ENCODE measurements at places on chromosomes 11 and 22.

GRCh38 chr22:31629741-31630184 lies 32.3 kb downstream of the PISD start:
- no peak for DNase-seq

DNA sequence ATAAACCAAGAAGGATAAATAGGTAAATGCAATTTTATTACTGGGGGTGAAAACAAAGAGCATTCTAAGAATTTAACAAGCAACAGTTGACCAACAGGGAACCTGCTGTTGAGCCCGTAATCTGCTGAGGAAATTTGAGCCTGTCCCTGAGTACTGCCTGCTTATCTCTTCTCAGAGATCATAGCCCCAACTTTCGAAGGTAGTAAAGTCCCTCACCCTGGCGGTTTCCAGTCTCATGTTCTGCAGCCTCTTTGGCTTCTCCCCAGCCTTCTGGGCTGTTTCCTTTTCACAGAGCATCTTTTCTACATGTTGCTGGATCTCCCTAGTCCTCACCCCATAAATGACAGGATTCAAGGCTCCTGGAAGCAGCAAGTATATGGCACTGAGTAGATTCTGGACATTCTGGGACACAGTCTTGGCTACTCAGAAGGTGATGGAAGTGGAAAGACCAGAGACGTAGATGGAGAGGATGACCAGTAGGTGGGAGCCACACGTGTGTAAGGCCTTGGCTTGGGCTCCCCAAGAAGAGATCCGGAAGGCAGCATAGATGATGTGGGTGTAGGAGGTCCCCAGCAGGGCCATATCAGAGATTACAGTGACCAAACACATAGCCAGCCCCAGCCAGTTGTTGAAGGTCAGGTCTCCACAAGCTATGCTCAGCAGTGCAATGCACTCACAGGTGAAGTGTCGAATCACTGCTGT lies 51.6 kb downstream of the RRM1 start:
- DNase-seq, result no peak

- no peak for DNase-seq
Observed at GRCh38 chr11:98227278-98227677, 793.5 kb upstream of the CNTN5 start.

DNA sequence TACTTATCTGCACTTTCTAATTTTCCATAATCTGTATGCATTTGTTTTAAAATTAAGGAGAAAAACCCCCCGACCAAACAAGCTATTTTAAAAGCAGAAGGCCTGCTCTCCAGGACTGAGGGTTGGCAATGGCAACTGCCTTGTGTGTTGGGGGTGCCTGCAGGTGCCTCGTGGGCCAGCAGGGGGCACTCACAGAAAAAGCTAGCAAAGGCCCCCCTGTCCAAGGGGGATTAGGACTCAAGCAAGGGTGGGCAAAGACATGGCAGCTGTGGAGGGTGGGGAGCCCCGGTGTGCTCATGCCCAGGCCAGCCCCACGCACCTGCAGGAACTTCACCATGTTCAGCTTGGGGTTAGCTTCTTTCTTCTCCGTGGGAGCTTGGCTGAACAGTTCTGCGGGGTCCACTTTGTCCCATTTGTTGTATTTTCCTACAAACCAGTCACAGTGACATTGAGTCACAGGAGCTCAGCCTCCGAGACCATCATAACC lies 10.3 kb downstream of the TOP3B start:
- peak; percentile 84 for DNase-seq

DNA sequence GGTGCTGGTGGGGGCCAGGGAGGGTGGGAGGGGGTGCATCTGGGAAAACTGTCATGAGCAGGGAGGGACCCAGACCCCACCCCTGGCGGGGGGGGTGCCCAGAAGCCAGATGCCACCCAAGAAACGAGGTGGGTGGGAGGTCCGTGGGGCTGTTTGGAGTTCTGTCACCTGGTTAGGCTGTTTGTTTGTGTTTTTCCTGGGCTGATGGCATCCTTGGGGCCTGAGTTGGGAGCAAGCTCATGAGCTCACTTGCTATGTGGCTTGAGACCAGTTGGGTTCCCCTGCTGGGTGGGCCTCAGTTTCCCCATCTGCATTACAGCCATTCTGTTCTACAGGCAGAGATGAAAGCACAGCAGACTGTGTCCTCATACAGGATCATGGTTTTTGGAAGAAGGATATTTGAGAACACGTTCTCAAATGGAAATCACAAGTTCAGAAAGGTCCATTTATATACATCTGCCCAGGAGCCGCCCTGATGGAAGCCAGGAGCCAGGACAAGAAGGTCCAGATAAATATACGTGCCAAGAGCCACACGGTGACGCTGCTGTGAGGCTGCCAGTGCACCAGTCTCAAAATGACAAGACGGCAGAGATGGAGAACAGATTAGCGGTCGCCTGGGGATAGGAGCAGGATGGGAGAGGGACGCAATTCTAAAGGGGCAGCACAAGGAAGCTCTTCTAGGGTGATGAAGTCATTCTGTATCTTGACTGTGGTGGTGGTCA lies 312.9 kb downstream of the MN1 start:
- DNase-seq, result no peak

DNA sequence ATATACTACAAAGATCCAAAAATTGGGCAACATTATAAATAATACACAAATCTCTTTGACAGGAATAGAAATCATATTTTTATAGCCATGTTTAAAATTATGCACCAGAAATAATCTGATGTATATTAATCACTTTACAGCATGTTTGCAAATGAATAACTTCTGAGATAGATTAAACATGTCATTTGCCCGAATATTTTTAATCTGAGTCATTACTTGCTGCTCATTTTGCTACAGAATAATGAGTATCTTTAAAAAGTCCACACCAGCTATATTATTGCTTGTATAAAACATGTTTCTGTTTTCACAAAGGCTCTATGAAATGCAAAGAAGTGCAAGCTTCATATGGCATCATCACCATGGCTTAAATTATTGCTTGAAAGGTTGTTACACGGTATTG lies 336.8 kb downstream of the GUCY1A2 start:
- no peak for DNase-seq

GRCh38 chr11:119284344-119285157 lies 32.4 kb downstream of the MCAM start:
- DNase-seq, result peak; percentile 8

GRCh38 chr11:17573526-17573925 lies 26.5 kb downstream of the OTOG start:
- no peak for DNase-seq

GRCh38 chr11:119029340-119030028 lies 1.2 kb downstream of the SLC37A4 start:
- no peak for DNase-seq

DNA sequence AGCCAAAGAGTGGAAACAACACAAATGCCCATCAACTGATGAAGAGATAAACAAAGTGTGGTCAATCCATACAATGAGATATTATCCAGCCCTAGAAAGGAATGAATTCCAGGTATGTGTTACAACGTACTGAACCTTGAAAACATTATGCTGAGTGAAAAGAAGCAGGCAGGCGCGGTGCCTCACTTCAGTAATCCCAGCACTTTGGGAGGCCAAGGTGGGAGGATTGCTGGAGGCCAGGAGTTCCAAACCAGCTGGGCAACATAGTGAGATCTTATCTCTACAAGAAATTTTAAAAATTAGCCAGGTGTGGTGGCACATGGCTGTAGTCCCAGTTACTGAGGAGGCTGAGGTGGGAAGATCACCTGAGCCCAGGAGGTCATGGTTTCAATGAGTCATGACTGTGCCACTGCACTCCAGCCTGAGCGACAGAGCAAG lies 24.6 kb upstream of the TESMIN start:
- no peak for DNase-seq

GRCh38 chr11:100808904-100809491 lies 121.9 kb downstream of the ARHGAP42 start:
- DNase-seq, result peak; percentile 24

DNA sequence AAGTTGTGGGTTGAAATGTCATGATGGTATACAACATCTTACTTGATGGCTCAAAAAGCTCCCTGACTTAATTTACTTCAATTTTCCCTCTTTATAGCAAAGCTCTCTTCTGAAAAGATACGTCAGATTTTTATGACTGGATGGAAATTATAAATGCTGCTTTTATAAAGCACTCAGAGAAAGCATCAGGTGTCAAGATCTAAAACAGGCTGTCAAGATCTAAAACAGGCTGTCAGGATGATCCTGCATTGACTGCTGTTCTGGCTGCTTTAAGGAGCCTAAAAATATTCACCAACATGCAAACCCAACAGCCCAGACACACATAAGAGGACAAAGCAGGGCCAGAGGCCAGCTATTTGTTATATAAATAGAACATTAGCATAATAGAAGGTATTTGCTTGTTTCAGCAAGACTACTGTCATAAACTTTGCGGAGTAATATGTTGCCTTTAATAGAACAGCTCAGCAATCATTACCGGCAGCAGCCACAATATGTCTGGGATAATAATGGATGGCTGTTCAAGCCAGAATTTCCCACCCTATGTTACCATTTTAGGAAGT lies 77.3 kb upstream of the ANO5 start:
- DNase-seq, result no peak

DNA sequence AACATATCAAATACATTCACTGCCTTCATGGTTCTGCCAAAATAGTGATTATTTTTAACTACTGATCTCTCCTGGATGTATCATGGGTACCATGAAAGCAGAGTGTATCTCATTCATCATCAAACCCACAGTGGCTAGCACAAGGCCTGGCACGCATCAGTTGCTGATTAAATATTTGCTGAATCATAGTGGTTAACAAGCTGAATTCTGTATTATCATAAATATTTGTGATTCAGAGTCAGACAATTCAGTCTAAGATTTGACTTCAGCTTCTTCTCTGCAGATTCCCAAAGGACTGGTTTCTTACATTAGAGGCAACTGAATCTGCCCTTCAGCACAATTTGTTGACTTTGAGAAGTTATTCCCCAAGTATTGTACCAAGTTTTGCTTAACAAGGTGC lies 715.8 kb upstream of the LRRC4C start:
- peak; percentile 22 for DNase-seq

DNA sequence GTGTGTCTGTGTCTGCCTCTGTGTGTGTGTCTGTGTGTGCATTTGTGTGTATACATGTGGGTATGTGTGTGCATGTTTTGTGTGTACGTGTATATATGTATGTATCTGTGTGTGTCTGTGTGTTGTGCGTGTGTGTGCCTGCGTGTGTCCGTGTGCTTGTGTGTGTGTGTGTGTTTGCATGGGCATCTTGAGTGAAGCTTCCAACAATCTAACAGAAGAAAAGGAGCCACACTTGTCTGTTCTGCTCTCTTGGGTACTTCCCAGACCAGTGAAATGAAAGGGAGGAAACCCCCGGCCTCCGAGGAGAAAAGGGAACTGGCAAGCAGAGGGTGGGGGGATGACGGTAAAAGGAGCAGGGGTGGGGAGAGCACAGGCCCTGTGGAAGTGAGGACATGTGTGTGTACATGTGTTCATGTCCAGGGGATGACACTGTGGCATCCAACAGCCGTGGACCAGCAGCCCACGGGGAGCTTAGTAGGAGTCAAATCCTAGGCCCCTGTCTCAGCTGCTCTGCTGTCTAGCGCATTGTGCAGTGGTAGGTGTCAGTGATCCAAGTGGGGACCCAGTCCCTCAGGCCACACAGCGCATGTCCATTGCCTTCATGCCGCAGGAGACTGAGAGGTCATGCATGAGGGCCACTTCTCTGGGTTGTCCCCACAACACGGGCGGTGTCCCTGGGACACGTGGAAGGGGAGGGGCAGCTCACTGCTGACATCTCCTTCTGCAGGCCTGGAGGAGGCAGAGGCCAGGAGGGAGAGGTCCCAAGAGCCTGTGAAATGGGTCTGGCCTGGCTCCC lies 8.1 kb downstream of the CSF2RB start:
- DNase-seq, result no peak

DNA sequence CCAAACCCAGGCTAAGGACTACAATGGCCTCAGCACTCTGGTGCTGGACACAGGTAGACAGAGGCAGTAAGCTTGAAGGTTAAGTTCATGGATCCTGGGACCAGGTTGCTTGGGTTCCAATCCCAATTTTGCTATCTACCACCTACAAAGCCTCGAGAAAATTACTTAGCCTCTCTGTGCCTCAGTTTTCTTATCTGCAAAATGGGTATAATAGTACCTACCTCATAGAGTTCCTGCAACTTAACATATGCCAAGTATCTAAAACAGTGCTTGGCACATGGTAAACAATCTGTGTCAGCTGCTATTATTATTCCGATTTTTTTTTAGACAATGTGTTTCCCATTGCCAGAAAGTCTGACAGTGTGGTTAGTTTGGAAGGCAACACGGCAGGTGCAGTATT lies 37.5 kb downstream of the SYN3 start:
- DNase-seq, result no peak

All from urothelium cell line (cell line).